Stimulated activated CD4-positive, alpha-beta T cell treated with anti-CD3 and anti-CD28 coated beads, Interleukin-12 subunit alpha, Interleukin-12 subunit beta, amount 100 ng/mL, for 24 hours (primary cell): ENCODE measurements at places on chromosomes 4 and X.

DNA sequence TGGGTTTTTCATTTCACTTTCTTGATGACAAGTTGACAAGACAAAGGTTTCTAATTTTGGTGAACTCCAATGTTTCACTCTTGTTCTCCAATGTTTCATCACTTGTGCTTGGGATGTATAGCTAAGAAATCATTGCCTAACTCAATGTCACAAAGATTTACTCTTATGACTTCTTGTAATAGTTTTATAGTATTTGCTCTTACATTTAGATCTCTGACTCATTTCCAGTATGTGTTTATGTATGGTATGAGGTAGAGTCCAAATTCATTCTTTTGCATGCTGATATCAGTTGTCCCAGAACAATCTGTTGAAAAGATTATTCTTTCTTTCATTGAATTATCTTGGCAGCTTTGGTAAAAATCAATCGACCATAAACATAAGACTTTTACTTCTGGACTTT is 12.2 kb upstream of the NWD2 start:
- no peak for DNase-seq

GRCh38 chr4:6944301-6945051 is 34.9 kb downstream of the TBC1D14 start:
- DNase-seq, result no peak

GRCh38 chr4:114941503-114941902 is 171.9 kb downstream of the NDST4 start:
- DNase-seq, result no peak

DNA sequence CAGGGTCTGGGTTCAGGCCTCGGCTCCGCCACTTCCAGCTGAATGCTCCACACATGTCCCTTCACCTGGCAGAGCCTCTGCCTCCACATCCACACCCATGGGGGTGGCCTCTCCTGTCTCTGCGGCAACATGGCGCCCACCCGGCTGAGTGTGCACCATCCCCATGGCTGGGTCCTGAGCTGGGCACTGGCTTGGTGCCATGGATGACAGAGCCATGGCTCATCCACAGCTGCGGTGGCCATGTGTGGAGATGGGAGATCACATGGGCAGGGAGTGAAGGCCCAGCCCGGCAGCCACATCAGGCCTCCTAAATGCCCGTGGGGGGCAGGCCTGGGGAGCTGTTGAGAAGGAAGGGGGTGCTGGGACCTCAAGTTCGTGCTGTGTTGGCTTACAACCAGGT is 213.7 kb downstream of the AFAP1 start:
- no peak for DNase-seq

DNA sequence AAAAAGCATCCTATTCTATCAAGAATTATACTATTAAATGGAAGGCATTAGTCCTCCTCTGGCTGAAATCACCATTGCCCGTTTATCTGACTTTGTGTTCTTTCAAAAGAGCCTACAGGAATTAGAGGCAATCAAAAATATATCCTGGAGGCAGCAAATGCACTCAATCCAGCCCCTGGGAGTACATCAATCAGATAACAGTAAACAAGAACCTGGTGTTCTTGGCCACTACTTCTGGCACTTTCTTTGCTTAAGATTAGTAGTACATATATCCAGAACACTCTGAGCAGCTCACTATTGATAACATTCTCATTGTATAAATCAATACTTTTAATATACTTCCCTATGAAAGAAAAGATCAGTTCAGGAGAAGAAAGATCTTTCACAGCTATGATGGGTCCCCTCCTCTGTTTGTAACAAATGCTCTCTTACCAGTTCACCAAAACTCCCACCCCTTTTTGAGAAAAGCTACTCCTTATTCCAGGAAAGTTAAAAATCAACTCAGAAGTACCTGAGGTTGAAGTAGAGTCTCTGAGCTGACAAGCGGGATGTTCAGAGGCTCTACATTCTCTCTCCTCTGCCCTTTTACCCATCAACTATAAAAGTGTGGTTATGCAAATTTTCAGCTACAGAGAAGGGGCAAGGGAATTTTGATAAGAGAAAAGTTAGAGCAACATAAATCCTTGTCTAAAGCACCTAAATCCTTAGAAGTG is 176.0 kb downstream of the COX18 start:
- DNase-seq, result no peak

DNA sequence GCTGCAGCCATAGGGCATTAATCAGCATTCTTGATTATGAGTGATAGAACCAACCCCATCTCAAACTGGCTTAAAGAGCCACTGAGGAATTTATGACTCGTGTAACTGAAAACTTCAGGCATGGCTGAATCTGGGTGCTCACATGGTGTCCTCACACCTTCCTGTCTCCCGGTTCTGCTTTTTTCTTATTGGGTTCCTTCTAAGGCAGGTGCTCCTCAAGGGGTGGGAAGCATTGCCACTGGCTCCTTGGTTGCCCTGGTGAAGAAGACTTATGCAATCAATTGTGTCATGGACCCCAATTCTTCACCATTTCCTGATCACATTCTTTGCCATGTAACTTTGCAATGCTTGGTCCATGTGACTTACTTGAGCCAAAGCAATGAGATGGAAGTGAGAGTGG is 4.3 kb upstream of the ZCCHC4 start:
- DNase-seq, result no peak

GRCh38 chr4:147530723-147531122 is 49.8 kb downstream of the EDNRA start:
- no peak for DNase-seq

DNA sequence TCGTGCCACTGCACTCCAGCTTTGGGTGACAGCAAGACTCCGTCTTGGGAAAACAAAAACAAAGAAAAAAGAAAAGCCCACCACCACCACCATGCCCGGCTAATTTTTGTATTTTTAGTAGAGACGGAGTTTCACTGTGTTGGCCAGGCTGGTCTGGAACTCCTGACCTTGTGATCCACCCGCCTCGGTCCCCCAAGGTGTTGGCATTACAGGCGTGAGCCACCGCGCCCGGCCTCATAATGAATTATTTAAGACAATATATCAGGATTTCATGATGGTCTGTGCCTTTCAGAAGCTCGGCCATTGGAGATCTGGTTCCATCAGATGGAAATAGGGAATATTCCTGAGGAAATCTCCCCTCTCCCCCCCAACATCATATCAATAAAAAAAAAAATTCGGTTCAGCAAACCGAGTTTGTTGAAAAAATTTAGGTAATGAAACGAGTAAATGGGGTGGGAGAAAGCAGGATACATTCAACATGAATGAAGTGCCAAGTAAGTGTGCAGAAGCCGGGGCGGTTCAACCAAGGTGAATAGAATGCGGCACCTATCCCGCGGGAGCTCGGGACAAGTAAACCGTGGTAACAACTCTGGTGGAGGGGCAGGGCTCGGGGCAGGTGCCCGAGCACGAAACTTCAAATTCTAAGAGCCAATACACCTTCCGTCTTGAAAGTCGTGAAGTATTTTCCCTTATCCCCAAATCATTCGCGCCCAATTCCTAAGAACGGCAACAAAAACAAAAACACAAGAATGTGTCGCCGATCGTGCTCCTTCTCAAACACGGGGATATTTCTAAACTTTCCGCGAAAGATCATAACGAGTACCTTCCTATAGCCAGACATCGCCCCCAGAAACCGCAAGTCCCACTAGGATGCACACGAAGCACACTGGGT is 773 bp upstream of the TXLNG start:
- no peak for DNase-seq

- no peak for DNase-seq
These were observed 465.4 kb upstream of the GRID2 start for GRCh38 chr4:91838181-91838861.

- DNase-seq, result peak; percentile 89
These were observed at the start of gene ZMAT1 for GRCh38 chrX:101931488-101932248. TSS of gene ZMAT1 (minus strand) at chrX:101932027. CDS start at chrX:101932008, 19 bp downstream.

- DNase-seq, result no peak
These were observed 16.3 kb upstream of the IDS start for GRCh38 chrX:149521438-149521837.

DNA sequence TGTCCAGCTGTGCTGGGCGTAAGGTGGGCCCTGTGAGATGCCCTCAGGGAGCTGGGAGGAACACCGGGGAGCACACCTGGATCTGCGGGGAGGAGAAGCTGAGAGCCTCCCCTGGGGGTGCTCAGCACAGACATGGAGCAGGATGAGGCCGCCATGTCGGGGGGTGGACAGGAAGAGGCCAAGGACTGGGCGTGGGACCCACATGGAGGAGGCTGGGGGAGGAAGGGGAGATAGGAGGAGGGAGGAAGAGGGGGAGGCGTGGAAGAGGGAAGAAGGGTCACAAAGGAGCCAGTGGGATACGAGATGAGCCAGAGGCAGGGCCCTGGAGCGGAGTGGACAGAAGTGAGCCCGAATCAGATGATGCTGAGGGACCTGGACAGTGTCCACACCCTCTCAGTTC is 66.3 kb downstream of the ZFYVE28 start:
- DNase-seq, result no peak

DNA sequence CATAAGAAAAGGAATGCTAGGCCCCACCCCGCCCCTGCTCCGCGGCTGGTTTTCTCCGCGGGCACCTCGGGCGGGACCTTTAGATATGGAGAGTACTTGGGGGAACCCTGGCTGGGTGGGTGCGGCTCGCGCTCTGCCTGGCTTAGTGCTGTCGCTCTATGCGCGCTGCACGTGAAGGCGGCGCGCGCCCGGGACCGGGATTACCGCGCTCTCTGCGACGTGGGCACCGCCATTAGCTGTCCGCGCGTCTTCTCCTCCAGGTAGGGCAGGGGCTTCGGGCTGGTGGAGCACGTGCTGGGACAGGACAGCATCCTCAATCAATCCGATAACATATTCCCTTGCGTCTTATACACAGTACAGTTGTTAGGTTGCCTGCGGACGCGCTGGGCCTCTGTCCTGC is 56.0 kb downstream of the MAGEB10 start:
- DNase-seq, result no peak

DNA sequence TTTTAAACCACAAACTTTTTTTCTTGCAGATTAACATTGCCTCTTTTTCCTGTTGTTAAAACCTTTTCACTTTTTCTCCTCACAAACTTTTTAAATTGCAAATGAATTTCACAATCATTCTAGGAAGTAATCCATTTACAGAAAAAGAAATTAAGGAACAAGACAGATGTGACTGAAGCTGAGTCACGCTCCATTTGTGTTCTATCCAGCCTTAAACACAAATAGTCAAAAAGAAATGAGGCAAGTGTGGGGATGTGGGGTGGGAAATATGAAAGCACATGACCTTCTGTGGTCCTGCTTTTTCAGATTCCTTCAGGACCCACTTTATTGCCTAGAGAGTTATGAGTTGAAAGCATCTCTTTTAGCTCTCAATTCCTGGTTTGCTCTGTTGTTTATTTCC is 197.0 kb downstream of the ADGRL3 start:
- DNase-seq, result no peak

GRCh38 chrX:13091111-13091765 is 46.8 kb upstream of the FAM9C start:
- no peak for DNase-seq

DNA sequence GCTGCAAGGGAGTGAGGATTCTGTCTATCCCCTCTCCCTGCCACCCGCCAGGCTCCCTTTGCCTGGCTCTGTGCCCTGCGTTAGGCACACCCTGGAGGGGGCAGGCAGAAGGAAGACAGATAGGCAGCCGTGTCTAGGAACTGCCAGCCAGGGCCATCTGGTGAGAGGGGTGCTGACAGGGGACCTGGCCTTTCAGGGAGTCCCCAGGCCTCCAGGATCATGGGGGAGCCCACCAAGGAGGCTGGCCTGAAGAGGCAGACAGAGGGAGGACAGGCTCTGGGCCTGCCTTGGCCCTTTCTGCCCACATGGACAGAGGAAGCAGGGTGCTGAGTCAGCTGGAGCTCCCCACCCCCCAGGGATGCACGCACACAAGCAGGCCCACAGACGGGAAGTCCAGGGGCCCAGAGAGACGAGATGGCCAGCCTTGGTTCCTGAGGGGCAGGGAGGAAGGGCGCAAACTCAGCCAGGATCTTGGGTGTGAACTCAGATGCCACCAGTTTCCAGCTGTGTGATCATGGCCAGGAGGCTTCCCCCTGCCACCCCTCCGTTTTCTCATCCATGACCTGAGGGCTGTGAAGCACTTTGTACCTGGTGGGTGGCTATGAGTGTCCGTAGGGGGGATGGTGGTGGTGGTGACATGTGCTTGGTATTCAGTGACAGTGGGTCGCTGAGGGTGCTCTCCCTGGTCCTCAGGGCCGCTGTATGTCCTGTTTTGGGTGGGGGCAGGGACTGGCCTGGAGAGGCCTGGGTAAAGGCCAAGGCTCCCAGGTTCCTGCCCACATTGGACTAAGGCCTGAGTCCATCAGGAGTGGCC is 1.8 kb downstream of the SH3BP2 start:
- no peak for DNase-seq

GRCh38 chrX:112785344-112785743 is 55.3 kb downstream of the AMOT start:
- no peak for DNase-seq

DNA sequence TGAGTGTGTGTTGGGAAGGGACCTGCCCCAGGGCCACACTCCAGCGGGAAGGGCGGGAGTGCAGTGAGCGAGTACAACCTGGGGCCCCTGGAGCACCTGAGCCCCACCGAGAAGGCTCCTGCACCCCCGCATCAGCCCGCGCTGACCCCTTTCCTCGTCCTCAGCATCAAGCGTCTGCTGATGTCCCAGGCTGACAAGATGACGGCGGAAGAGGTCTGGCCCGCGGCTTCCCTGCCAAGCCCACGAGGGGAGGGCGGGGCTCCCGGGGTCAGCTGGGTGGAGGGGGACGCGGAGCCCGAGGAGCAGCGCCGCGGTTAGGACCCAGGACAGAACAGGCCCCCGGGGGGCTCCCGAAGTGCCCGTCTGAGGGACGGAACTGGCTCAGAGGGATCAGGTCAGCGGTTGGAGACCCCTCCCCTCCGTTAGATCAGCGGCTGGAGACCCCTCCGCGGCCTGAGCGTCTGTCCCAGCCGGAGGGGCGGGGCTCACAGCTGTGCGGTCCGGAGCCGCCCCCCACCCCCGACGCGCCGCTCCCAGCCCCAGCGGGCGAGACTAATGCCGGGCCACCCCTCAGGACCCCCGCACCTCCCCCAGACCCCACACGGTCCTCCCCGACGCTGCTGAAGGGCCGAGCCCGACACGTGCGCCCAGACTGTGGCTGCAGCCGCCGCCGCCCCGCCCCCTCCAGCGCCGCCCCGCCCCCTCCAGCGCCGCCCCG is 6.7 kb downstream of the MYL5 start:
- DNase-seq, result no peak

DNA sequence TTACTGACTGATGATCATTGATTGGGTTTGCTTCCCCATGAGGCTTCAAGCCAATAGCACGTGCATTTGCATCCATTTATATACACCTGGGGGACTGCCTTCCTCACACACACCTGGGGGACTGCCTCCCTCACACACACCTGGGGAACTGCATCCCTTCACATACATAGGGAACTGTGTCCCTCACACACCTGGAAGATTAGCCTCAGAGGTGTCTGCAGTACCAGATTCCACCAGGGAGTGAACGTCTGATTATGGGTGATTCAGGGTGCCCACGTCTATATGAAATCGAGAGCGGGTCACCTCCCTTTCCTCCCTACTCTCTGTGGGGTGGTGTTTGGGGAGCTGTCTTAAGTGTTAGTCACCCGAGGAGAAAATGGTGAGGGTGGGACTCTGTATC is 16.9 kb downstream of the CD99 start:
- DNase-seq, result no peak

DNA sequence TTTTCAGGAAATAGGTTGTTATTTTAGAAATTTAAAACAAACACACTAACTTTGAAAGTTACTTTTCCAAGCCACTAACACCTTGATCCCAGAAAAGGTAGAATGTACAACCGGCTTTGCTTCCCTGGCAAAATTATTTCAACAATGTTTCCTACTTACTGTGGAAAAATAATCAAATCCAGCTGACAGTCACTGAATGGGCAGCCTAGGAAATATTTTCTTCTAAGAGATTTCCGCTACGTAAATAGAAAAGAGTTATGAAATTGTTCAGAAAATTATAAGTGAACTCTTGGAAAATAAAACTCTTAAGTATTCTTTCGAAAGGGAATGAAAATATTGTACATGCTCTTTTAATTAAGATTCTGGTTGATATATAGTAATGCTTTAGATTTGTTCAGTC is 195.7 kb downstream of the GASK1B start:
- no peak for DNase-seq
